ENCODE measurements at places on chromosomes 3 and 15. TPM values are rescaled to one million over a fixed set of nuclear protein-coding genes. Genes with fewer than 3 reads are reported as not detected.

Gene LIPH
- polyA plus RNA-seq, result 3.2 TPM

Gene GABRG3
- 10.3 TPM for polyA plus RNA-seq

Gene MELTF
- polyA plus RNA-seq, result 4.0 TPM

Gene CMTM8
- 12.8 TPM for polyA plus RNA-seq

Gene ACOX2
- 58.1 TPM for polyA plus RNA-seq

Gene SLC28A1
- polyA plus RNA-seq, result 0.08 TPM

Gene TM2D3
- polyA plus RNA-seq, result 66.5 TPM

Gene MOBP
- polyA plus RNA-seq, result 0.20 TPM

Gene LTF
- 3.7 TPM for polyA plus RNA-seq

Gene PLCB2
- 15.0 TPM for polyA plus RNA-seq

Measured in left lung (tissue), 14 donors.